ENCODE measurements at places on chromosomes 13 and 19. TPM values are rescaled to one million over a fixed set of nuclear protein-coding genes. Genes with fewer than 3 reads are reported as not detected.

VRK3 gene
- 72.0 TPM for total RNA-seq

URI1 gene
- total RNA-seq = 55.4 TPM

PLVAP gene
- total RNA-seq = 0.43 TPM

PABPC3 gene
- 0.60 TPM for total RNA-seq

ZIK1 gene
- total RNA-seq = 8.0 TPM

RAVER1 gene
- total RNA-seq = 63.4 TPM

GRIK5 gene
- total RNA-seq = 0.38 TPM

SYDE1 gene
- 0.30 TPM for total RNA-seq

All from activated naive CD4-positive, alpha-beta T cell treated with anti-CD3 and anti-CD28 coated beads, Interleukin-2, amount 10 ng/mL, durations not matched to agents 5 hours and 36 hours (primary cell).